ENCODE measurements at places on chromosomes 1 and 21.

- H3K4me3 ChIP-seq, result no peak overlapping the region
- H3K36me3 ChIP-seq, result peaks cover 5% of the 10 kb centered on the region
- H3K27me3 ChIP-seq, result no peaks in the 10 kb centered on the region
- H3K27ac ChIP-seq, result no peak overlapping the region
- no peak for DNase-seq
- H3K4me1 ChIP-seq, result no peaks in the 10 kb centered on the region
These were observed 65.3 kb downstream of the CAMTA1 start for GRCh38 chr1:6850537-6850936.

GRCh38 chr1:21077085-21077484 is 99.6 kb downstream of the EIF4G3 start:
- H3K4me1 ChIP-seq, result peaks cover 18% of the 10 kb centered on the region
- H3K4me3 ChIP-seq, result no peak overlapping the region
- H3K27ac ChIP-seq, result no peak overlapping the region

DNA sequence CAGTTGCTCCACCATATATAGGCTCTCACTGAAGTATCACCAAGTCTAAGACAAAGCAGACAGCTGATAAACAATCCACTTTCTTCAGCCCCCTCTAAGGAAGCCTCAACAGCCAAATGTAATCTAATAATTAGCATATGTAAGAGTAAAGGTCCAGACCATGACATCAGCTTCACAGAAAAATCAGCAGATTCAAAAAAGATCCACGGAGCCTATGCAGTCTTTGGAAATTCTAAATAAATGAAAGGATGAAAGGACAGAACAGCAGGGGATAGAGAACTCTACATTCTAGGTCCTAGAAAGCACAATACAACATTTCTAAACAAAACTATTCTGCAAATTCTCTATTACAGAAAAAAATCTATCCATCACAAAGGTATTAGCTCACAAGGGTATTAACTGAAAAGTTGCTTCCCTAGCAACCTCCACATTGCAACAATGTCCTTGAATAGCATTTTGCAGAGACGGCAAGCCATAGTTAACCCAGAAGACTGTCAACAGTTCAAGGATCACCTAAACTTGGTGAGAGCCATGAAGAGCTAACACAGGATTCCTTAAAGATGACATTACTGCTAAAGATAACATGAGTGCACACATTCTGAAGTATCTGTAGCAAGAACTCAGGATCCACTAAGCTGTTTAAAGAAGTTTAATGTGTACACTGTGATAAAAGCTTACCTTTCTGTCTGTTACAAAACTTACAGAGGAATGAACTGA is 74.3 kb downstream of the SIPA1L2 start:
- no peak overlapping the region for H3K27ac ChIP-seq
- no peaks in the 10 kb centered on the region for H3K36me3 ChIP-seq
- no peak overlapping the region for H3K4me3 ChIP-seq
- DNase-seq, result no peak

DNA sequence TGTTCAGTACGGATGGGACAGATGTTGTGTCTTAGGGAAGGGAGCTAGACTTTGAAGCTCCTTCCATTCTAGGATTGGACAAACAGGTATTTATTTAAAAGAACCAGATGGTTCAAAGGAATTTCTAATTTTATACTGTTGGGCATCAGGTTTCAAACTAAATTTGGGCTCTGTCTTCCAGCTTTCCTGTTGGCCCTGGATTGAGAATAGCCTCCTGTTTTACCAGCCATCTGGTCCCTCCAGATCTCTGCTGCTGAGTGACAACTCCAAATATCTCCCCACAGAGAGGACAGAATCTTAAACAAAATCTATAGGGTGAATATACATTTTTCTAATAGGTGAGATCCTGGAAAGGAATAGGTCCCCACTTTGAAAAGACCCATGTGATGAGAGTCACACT is 52.5 kb upstream of the CNIH3 start:
- no peak overlapping the region for H3K27ac ChIP-seq
- H3K36me3 ChIP-seq, result no peaks in the 10 kb centered on the region
- H3K4me1 ChIP-seq, result no peaks in the 10 kb centered on the region
- H3K4me3 ChIP-seq, result no peak overlapping the region
- DNase-seq, result no peak

GRCh38 chr1:160030657-160031364 is 979 bp downstream of the PIGM start:
- H3K27ac ChIP-seq, result peak overlapping the region; percentile 92
- peaks cover 8% of the 10 kb centered on the region for H3K36me3 ChIP-seq
- H3K27me3 ChIP-seq, result no peaks in the 10 kb centered on the region
- H3K4me3 ChIP-seq, result peak overlapping the region; percentile 97
- H3K4me1 ChIP-seq, result peaks cover 23% of the 10 kb centered on the region

DNA sequence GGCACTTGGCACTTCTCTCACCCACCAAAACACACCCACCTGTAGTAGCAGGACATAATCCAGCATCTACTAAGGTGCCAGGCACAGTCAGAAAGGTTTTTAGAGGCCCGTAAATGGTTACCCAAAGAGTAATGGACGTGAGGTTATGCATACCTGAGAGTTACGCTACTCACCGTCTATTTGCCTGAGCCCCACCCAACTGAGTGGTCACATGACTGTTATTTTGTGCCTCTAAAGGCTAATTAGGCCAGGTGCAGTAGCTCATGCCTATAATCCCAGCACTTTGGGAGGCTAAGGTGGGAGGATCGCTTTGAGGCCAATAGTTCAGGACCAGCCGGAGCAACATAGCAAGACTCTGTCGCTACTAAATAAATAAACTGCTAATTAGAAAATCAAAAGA is 11.0 kb downstream of the LMX1A start:
- peaks cover 60% of the 10 kb centered on the region for H3K27me3 ChIP-seq
- H3K36me3 ChIP-seq, result no peaks in the 10 kb centered on the region
- no peaks in the 10 kb centered on the region for H3K4me1 ChIP-seq
- no peak overlapping the region for H3K4me3 ChIP-seq

- peaks cover 27% of the 10 kb centered on the region for H3K4me1 ChIP-seq
- H3K27me3 ChIP-seq, result peaks cover 5% of the 10 kb centered on the region
- H3K27ac ChIP-seq, result no peak overlapping the region
- H3K36me3 ChIP-seq, result peaks cover 4% of the 10 kb centered on the region
- DNase-seq, result no peak
These were observed 40.3 kb downstream of the CDC7 start for GRCh38 chr1:91540910-91541309.

GRCh38 chr1:227788271-227789083 is 27.0 kb upstream of the PRSS38 start:
- H3K27ac ChIP-seq, result no peak overlapping the region
- H3K36me3 ChIP-seq, result peaks cover 2% of the 10 kb centered on the region
- H3K27me3 ChIP-seq, result no peaks in the 10 kb centered on the region
- peak; percentile 67 for DNase-seq
- peak overlapping the region; percentile 80 for H3K4me3 ChIP-seq

- peaks cover 37% of the 10 kb centered on the region for H3K4me1 ChIP-seq
- peaks cover 36% of the 10 kb centered on the region for H3K36me3 ChIP-seq
- H3K27ac ChIP-seq, result peak overlapping the region; percentile 68
- DNase-seq, result peak; percentile 18
- peak overlapping the region; percentile 51 for H3K4me3 ChIP-seq
These were observed 45.8 kb upstream of the SAMSN1 start for GRCh38 chr21:14591882-14592281.

DNA sequence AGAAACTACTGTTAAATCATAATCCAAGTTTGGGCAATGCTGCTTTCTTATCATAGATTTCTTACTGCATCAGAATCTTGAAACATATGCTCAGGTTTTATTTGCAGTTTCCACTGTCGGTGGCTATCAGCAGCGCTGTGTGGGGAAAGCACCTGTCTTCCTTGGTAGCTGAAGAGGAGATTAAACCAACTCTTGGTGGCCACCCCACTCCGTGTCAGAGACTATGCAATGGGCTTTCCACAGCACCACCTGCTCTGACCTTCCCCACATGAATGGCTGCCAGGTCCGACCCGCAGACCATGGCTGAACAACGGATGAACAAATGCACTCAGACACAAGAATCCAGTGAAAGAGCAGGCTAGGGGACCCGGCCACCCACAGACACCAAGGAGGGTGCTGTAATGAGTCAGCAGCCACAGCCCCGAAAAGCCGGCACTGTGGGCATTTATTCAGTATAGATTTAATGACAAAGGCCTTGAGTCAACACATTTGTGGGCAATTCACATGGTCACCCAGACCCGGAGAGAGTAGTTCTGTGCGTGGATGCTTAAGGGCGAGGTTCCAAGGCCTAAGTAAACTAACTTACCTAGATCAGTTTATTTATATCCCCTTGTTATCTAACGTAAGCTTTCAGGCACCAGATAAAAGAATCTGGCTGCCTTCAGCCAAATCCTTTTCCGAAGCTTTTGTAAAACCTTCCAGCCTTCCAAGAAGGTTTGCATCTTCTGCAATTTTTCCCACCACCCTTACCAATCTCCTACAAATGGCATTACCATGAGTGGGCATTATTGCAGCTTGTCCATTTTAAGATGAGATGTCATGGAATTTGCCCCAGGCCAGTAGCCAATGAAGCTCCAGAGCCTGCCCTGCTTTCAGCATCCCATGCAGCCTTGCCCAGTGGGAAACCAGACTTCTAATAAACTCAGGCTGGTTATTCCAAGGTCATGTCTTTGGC is 82.7 kb downstream of the HLCS start:
- H3K27me3 ChIP-seq, result no peaks in the 10 kb centered on the region
- H3K27ac ChIP-seq, result no peak overlapping the region
- no peak for DNase-seq
- H3K4me3 ChIP-seq, result no peak overlapping the region
- H3K36me3 ChIP-seq, result peaks cover 11% of the 10 kb centered on the region

GRCh38 chr21:25361097-25361496 is 246.2 kb downstream of the MRPL39 start:
- no peaks in the 10 kb centered on the region for H3K27me3 ChIP-seq
- H3K4me1 ChIP-seq, result peaks cover 3% of the 10 kb centered on the region
- DNase-seq, result no peak
- no peak overlapping the region for H3K4me3 ChIP-seq
- no peak overlapping the region for H3K27ac ChIP-seq

DNA sequence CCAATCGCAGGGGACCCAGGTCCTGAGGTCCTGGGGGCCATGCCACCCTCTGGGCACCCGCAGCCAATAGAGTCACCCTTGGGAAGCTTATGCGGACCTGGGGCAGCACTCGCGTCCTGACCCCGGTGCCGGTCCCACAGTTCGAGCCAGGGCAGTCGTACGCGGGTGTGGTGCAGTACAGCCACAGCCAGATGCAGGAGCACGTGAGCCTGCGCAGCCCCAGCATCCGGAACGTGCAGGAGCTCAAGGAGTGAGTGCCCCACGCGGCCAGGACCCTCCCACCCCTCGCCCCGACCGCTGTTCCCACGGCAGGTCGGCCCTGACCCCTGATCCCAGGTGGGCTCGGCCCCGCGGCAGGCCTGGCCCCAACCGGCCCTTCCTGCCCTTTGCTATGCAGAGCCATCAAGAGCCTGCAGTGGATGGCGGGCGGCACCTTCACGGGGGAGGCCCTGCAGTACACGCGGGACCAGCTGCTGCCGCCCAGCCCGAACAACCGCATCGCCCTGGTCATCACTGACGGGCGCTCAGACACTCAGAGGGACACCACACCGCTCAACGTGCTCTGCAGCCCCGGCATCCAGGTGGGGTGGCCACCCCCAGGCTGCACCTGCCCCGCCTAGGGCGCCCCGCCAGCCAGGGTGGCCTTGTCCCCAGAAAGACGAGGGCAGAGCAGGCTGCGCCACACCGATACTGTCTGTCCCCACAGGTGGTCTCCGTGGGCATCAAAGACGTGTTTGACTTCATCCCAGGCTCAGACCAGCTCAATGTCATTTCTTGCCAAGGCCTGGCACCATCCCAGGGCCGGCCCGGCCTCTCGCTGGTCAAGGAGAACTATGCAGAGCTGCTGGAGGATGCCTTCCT is 20.5 kb downstream of the COL6A1 start:
- H3K4me1 ChIP-seq, result no peaks in the 10 kb centered on the region
- DNase-seq, result no peak
- no peak overlapping the region for H3K27ac ChIP-seq
- H3K27me3 ChIP-seq, result no peaks in the 10 kb centered on the region

- no peaks in the 10 kb centered on the region for H3K36me3 ChIP-seq
- no peak overlapping the region for H3K4me3 ChIP-seq
These were observed 51.7 kb downstream of the STUM start for GRCh38 chr1:226600254-226600653.

DNA sequence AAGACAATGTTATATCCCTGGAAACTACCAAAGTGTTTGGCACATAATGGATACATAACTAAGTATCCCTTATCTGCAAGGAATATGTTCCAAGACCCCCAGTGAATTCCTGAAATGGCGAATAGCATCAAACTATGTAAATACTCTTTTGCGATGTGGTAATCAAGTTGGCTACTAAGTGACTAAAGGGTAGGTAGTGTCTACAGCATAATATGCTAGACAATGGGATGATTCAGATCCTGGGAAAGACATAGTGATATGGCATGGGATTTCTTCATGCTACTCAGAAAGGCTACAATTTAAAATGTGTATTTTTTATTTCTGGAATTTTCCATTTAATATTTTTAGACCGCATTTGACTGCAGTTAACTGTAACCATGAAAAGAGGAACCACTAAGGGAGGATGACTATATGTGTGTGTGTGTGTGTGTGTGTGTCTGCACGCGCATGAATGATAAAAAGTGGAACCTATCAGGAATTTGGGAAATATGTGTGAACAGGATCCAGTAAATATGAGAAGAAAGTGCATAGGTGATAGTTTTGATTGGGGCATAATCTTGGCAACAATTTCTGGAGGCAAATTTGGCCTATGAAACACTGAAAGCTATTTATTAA is 1899.9 kb downstream of the NCAM2 start:
- no peaks in the 10 kb centered on the region for H3K4me1 ChIP-seq
- no peaks in the 10 kb centered on the region for H3K27me3 ChIP-seq
- DNase-seq, result no peak
- no peak overlapping the region for H3K4me3 ChIP-seq
- no peaks in the 10 kb centered on the region for H3K36me3 ChIP-seq

GRCh38 chr1:180247061-180247460 is 17.0 kb downstream of the LHX4 start:
- no peak overlapping the region for H3K27ac ChIP-seq
- H3K27me3 ChIP-seq, result peaks cover 18% of the 10 kb centered on the region
- no peak for DNase-seq
- H3K4me3 ChIP-seq, result no peak overlapping the region
- no peaks in the 10 kb centered on the region for H3K36me3 ChIP-seq

- no peak overlapping the region for H3K27ac ChIP-seq
- H3K27me3 ChIP-seq, result peaks cover 5% of the 10 kb centered on the region
- peaks cover 1% of the 10 kb centered on the region for H3K4me1 ChIP-seq
- no peaks in the 10 kb centered on the region for H3K36me3 ChIP-seq
- DNase-seq, result no peak
These were observed 161.3 kb upstream of the C1orf21 start for GRCh38 chr1:184225283-184226099.

DNA sequence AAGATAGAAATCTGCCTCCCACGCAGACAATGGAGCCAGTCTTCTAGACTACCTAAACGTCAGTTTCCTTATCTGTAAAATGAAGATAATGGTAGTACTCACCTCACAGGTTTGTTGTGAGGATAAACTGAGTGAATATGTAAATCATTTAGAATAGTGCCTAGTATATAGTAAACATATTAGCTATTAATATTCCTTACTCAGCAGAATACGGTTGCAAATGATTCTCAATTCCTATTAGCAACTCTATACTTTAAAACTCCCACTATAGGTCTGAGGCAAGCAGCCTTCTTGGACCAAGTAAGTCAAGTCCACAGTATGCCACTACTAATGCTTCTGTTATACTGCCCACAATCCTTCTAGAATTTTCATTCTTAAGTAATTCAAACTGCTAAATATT is 5.4 kb downstream of the GTF2B start:
- H3K36me3 ChIP-seq, result peaks cover 52% of the 10 kb centered on the region
- no peak overlapping the region for H3K4me3 ChIP-seq
- DNase-seq, result no peak
- peaks cover 48% of the 10 kb centered on the region for H3K4me1 ChIP-seq

GRCh38 chr21:36210779-36211659 is 54.4 kb downstream of the DOP1B start:
- H3K4me3 ChIP-seq, result no peak overlapping the region
- no peak for DNase-seq
- H3K4me1 ChIP-seq, result peaks cover 18% of the 10 kb centered on the region
- no peaks in the 10 kb centered on the region for H3K27me3 ChIP-seq
- H3K27ac ChIP-seq, result no peak overlapping the region
